ENCODE measurements at places on chromosomes 16 and 17.

- DNase-seq: no peak
Observed at GRCh38 chr17:76614912-76615617, 28.5 kb downstream of the ST6GALNAC1 start.

DNA sequence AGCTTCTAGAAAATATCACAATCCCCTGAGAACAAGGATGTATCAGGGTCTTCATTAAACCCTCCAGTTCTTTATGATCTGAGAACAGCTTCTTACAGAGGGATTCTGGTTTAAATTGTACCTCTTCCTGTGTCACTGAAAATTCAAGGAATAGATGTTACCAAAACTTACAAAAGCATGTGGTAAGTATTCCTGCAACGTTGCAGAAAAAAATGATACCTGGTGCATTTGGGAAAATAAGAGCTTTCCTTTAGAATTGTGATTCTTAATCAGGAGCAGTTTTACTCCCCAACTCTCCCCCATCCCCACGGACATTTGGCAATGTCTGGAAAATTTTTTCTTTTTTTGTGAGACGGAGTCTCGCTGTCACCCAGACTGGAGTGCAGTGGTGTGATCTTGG, 7.3 kb downstream of the SLFN14 start:
- no peak for DNase-seq

- DNase-seq: no peak
Observed at GRCh38 chr17:2972749-2973148, 90.7 kb downstream of the OR1D5 start.

- DNase-seq: no peak
Observed at GRCh38 chr16:67187175-67187890, 2.6 kb downstream of the EXOC3L1 start.

GRCh38 chr17:65947831-65948230, 244.1 kb downstream of the CEP112 start:
- no peak for DNase-seq

- no peak for DNase-seq
Observed at GRCh38 chr16:2358811-2359210, 18.3 kb upstream of the ABCA3 start.

DNA sequence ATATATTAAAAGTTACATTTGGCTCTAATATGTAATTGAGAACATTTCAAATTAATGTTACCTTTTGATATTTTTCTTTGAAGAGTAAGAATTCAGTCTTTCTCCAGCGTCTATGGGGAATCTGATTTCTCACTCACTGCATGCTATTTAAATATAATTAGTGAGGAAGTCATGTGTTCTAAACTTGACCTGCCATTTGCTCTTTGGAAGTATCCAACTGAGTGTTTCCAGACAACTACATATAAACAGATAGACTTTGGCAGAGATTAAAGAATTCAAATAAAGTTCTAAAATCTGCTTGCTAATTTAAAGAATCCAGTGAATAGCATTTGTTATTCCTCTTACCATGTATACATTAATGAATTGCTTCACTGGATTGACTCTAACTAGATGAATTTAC, 23.5 kb downstream of the OMG start:
- no peak for DNase-seq

- DNase-seq: no peak
Observed at GRCh38 chr17:50204431-50204830, 3.0 kb upstream of the COL1A1 start.

- DNase-seq: peak; percentile 24
Observed at GRCh38 chr16:23699100-23699499, 13.9 kb downstream of the ERN2 start.

GRCh38 chr16:14438256-14438655, 191.8 kb downstream of the PARN start:
- DNase-seq: no peak

DNA sequence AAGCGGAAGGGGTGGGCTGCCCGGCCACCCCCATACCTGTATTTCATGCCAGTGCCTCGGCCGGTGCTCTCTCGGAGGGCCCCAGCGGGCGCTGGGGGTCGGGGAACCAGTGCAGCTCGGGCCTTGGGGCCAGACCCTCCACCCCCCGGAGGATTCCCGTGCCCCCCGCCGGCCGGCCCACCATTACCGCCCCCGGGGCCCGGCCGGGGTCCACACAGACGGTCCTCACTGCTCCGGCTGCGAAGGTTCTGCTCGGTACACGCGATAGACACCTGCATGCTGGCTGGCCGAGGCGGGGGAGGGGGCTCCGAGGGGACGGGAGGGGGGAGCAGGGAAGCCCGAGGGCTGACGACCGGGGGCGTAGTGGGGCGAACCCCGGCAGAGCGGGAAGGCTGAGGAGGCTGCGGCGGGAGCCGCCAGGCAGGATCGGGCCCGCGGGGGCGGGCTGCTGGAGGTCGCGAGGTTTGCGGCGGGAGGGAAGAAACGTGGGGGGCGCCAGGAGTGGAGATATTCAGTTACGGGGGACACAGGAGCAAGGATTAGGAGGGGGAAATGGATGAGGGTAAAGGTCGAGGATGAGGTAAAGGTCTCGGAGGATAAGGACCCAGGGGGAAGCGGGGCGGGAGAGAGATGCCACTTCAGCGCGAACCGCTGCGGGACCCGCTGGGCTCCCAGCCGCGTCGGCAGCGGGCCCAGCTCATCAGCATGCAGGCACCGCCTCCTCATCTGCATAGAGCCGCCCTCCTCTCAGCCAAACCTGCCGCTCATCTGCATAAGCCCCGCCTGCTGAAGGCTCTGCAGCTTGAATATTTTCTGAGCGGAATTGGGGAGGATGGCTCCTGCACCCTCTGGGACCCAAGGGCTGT, at the start of gene KCNAB3:
Gene KCNAB3 (minus strand): TSS at position 699 of the 866 bp plus-strand sequence. CDS start 421 bp downstream, at position 278.
- peak; percentile 73 for DNase-seq

- no peak for DNase-seq
Observed at GRCh38 chr16:13176711-13177110, 275.3 kb downstream of the SHISA9 start.

DNA sequence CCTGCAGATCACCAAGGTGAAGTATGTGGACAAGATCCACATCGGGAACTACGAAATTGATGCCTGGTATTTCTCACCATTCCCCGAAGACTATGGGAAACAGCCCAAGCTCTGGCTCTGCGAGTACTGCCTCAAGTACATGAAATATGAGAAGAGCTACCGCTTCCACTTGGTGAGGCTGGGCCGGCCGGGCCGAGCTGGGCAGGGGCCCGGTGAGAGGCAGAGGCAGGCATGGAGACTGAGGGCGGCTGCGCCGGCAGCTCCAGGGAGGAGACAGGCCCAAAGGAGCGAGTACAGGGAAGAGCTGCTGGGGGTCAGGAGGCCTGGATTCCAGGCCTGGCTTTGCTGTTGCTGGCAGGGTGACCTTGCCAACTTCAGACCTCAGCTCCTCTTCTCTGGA, 8.3 kb downstream of the PRSS8 start:
- DNase-seq: no peak

- DNase-seq: no peak
Observed at GRCh38 chr17:35068249-35068648, 4.7 kb upstream of the RFFL start.

- DNase-seq: peak; percentile 92
Observed at GRCh38 chr17:64263000-64263766, at the start of gene TEX2. TSS of gene TEX2 (minus strand) at chr17:64263260. CDS start at chr17:64214217, 49,043 bp downstream.

GRCh38 chr16:11379420-11379819, 34.2 kb downstream of the RMI2 start:
- DNase-seq: peak; percentile 88

- DNase-seq: no peak
Observed at GRCh38 chr16:79328402-79329165, 272.0 kb downstream of the MAF start.

- no peak for DNase-seq
Observed at GRCh38 chr16:31535737-31536136, 8.0 kb downstream of the AHSP start.

DNA sequence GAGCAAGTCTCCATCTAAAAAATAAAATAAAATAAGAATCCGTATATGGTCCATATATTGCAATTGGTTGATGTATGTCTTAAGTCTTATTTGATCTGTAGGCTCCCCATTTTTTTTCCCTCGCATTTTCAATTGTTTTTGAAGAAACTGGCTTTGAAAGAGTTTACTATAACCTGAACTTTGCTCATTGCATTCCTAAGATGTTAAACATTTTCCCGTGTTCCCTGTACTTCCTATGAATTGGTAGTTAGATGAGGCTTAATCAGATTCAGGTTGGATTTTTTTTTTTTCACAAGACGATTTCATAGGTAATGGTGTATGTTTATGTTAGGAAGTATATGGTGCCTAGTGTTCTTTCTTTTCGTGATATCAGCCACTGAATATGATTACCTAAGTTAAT, 3.3 kb downstream of the LRRC36 start:
- no peak for DNase-seq

- DNase-seq: no peak
Observed at GRCh38 chr17:28765038-28765437, 21.2 kb downstream of the TRAF4 start.

DNA sequence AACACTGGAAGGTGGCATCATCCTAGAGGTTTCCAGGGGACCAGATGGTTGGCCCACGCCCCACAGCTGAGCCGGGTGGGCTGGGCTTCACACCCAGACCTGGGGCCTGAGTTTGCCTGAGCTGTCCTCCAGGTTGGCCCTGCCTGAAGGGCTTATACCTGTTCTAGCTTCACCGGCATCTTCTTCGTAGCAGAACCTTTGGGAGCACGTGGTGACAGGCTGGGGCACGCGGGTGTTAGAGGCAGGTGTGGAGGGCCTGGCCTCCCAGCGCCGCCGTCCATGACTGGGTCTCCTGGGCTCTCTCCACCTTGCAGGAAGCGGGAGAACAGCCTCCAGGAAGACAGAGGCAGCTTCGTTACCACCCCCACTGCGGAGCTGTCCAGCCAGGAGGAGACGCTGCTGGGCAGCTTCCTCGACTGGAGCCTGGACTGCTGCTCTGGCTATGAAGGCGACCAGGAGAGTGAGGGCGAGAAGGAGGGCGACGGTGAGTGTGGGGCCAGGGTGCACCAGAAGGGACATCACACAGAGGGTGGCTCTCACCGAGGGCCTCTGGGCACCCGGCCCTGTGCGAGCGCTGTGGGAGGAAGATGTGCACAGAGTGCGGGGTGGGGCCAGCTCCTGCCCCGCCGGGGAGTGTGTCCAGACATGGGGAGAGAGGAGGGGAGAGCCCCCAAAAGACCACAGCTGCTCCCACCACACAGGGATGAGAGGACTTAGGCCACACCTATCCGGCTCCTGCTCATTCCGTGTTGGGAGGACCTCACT, 4.6 kb upstream of the TEDC2 start:
- no peak for DNase-seq

GRCh38 chr17:21113716-21114115, 13.0 kb upstream of the DHRS7B start:
- DNase-seq: no peak

DNA sequence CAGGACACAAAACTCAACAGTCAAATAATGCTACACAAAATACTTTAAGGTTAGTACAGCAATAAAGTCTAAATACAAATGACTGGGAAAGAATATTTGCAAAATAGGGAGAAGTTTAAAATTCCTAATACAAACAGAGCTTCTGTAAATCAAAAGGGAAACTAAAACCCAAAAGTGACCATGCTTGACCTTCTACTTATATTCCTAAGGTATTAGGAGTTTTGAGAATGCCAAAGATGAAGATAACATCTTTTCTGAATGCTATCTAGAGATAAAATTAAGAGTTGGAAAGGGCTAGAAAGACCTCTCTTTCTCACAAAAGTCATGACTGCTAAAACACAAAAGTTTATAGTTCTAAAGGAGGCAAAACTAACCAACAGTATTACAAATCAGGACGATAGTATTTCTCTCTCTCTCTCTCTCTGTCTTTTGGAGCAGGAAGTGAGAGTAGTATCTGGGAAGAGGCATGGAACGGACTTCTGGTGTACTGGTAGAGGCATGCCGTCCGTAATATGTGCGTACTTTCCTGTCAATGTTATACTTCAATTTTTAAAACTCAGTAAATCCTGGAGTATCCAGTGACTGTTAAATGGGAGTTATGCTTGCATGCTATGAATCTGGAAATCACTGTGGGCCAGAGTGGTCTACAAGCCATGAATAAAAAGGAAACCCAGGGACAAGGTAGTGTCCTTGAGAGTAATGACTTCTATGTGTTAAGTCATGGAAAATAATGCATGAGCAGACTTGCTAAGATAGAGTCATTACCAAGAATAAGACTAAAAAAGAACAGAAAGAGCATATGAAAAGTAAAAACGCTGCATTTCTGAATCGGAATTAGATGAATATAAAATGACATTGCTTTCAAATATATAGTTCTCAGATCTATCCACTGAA, 49.7 kb upstream of the ANKFY1 start:
- DNase-seq: no peak

- DNase-seq: no peak
Observed at GRCh38 chr16:75246504-75247205, 4.8 kb downstream of the BCAR1 start.

- DNase-seq: no peak
Observed at GRCh38 chr16:19703172-19703889, 14.7 kb downstream of the KNOP1 start.

DNA sequence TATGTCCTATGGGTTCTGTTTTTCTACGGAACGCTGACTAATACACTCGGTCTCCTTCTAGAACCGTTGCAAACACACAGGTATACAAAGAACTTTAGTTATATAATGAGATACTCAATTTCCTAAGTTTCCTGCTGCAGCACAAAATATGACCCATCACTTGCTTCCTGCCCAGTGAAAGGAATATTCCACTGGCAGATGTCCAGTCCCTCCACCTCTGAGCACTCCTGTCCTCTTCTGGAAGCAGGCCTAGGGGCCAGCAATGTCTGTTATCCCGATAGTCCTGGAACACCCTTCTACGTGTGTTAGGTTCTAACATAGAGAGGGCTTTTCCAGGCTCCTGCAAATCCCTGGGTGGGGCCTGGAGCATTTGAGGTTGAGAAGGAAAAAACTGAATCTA, 32.7 kb downstream of the ADAMTS18 start:
- DNase-seq: no peak

DNA sequence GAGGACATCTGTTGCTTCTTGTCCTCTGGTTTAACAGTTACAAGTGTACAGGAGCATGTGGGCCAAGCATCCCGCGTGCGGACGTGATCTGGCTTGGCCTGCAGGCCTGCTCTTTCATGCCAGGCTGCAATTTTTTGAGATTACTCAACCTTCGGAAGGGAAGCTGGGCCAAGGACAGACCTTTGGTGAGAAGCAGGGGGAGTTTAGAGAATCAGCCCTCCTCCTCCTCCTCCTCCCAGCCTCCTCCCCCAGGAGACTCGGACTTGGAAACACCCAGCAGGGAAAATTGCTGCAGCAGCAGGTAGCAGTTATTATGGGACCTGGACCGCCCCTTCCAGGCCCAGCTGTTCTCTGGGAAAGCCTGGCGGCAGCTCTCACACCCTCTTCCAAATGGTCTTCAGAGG, 5.1 kb upstream of the KLHL36 start:
- DNase-seq: no peak
